Inflammatory macrophage treated with lipopolysaccharide for 4 hours (primary cell): ENCODE measurements at places on chromosomes 5 and 9.

- no peak for DNase-seq
Measured at GRCh38 chr5:128258372-128258771, 174.8 kb downstream of the SLC12A2 start.

DNA sequence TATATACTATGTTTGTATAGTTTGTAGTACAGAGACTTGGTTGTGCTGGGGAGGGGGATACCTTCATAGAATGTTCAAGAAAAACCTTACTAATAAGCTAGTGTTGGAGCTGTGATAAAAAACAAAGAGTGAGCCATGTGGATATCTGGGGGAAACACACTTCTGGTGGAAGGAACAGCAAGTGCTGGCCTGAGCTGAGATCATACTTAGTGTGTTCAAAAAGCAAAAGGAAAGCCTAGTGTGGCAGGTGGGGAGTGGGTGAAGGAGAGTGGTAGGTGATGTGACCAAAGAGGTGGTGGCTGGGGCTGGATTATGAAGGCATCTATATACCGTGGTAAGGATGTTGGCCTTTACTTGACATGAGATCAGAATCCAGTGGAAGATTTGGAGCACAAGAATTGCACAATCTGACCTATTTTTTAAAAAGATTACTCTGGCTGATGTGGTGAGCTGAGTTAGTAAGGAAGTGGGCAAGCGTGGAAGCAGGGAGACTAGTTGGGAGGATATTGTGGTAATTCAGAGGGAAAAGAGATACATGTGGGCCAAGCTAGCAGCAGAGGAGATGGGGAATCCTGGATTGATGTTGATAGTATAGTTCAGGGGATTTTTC is 26.6 kb downstream of the PALM2AKAP2 start:
- no peak for DNase-seq

DNA sequence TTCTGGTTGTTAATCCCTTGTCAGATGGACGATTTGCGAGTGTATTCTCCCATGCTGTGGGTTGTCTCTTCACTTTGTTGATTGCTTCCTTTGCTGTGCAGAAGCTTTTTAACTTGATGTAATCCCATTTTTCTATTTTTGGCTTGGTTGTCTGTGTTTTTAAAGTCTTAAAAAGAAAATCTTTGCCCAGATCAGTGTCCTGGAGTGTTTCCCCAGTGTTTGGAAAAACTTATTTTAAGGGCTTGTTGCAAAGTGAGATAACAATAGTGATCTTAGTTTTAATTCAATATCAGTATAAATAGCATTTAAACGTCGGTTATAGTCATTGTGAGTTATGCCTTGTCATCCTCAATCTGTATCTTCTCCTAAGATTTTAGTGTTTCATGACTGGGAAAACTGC is 329.5 kb downstream of the CCDC171 start:
- no peak for DNase-seq

DNA sequence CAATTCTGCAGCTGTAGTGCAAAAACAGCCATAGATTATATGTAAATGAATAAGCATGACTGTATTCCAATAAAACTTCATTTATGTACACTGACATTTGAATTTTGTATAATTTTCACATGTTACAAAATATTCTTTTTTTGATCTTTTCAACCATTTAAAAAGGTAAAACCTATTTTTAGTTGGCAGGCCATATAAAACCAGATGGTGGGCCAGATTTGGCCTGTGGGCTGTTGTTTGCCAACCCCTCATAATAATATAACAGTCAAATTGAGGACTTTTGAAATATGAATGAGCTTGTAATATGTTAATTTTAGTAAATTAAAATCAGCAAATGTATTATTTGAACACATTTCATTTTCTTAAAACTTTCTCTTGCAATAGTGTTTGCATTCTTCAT is 913.4 kb downstream of the TLE1 start:
- DNase-seq = no peak

DNA sequence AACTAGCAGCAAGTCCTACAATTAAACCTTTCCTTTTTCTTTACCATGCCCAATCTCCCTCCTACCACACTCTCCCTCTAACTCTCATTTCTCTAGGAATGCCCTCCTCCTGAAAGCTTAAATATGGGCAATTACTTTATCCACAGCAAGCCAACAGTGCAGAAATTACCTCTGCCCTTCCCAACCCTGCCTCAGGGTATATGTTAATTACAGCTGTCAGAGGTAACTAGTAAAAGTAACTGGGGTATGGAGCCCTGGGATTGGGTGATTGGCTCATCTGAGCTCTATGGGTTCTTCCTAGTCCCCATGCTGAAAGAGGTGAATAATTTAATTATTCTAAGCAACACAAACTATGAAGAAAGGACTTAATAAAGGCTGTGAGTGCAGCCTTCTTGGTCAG is 478.9 kb upstream of the NMUR2 start:
- DNase-seq = no peak
